Epithelial cell of alveolus of lung (primary cell): ENCODE measurements at places on chromosomes 1 and 21. TPM values are rescaled to one million over a fixed set of nuclear protein-coding genes. Genes with fewer than 3 reads are reported as not detected.

OBSCN gene
- 2.1 and 7.4 TPM in 2 replicates for total RNA-seq

PRAMEF2 gene
- not detected in 2 replicates for total RNA-seq

CAMK1G gene
- 3.0 and 10.1 TPM in 2 replicates for total RNA-seq

RHD gene
- not detected in 2 replicates for total RNA-seq

CAMSAP2 gene
- 16.0 and 26.5 TPM in 2 replicates for total RNA-seq

ZP4 gene
- total RNA-seq = 0.13 TPM in 1 of 2 replicates, not detected in the other

WDR26 gene
- total RNA-seq = 29.2 and 58.6 TPM in 2 replicates

MYOG gene
- 22.8 TPM in 1 of 2 replicates, not detected in the other for total RNA-seq

CIART gene
- total RNA-seq = 1.3 and 6.6 TPM in 2 replicates

SLAMF9 gene
- 0.91 TPM in 1 of 2 replicates, not detected in the other for total RNA-seq

SPRR2B gene
- total RNA-seq = not detected in 2 replicates

DNM3 gene
- 0.91 and 1.6 TPM in 2 replicates for total RNA-seq

AGPAT3 gene
- total RNA-seq = 36.9 and 52.5 TPM in 2 replicates

VASH2 gene
- 3.5 and 6.8 TPM in 2 replicates for total RNA-seq

DNAI4 gene
- total RNA-seq = 0.56 and 1.2 TPM in 2 replicates

VWA5B1 gene
- total RNA-seq = under 0.01 TPM in 1 of 2 replicates, not detected in the other

TTLL10 gene
- total RNA-seq = not detected in 2 replicates

OR2T35 gene
- not detected in 2 replicates for total RNA-seq

GUCA2B gene
- not detected in 2 replicates for total RNA-seq

CA14 gene
- total RNA-seq = not detected in 2 replicates

SPATA6 gene
- 3.1 and 6.4 TPM in 2 replicates for total RNA-seq

NHLH1 gene
- total RNA-seq = not detected in 2 replicates

HAPLN2 gene
- 1.9 TPM in 1 of 2 replicates, not detected in the other for total RNA-seq

SPRR2G gene
- not detected in 2 replicates for total RNA-seq

CYP4Z1 gene
- not detected in 2 replicates for total RNA-seq

NCSTN gene
- 76.6 and 91.3 TPM in 2 replicates for total RNA-seq
